ENCODE measurements at places on chromosomes 11 and 22.

- no peaks in the 10 kb centered on the region for H3K4me1 ChIP-seq
- no peaks in the 10 kb centered on the region for H3K36me3 ChIP-seq
- no peaks in the 10 kb centered on the region for H3K27me3 ChIP-seq
- H3K4me3 ChIP-seq = no peak overlapping the region
- H3K27ac ChIP-seq = no peak overlapping the region
These were observed 341.3 kb downstream of the AASDHPPT start for GRCh38 chr11:106418791-106419190.

DNA sequence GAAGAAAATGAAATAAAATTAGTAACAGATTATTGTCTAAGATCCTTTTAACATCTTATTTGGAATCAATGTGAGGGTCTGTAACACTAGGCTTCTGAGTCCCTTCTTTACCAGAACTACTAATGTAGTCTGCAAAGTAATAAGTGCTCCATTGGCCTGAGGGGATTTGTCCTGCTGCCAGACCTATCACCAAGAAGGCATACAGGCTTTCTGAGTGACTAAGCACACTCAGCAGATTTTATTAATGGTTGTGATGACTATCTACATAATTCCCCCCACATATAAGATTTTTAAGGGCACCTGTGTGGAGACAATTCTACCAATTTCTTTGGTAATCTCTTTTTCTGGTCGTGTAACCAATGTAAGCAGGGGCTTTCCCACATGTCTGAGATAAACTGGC, 365.0 kb upstream of the FAT3 start:
- H3K27ac ChIP-seq = no peak overlapping the region
- peaks cover 3% of the 10 kb centered on the region for H3K36me3 ChIP-seq
- no peak overlapping the region for H3K4me3 ChIP-seq
- H3K4me1 ChIP-seq = no peaks in the 10 kb centered on the region
- no peaks in the 10 kb centered on the region for H3K27me3 ChIP-seq

- H3K27me3 ChIP-seq = no peaks in the 10 kb centered on the region
- H3K27ac ChIP-seq = no peak overlapping the region
- no peak for DNase-seq
- no peak overlapping the region for H3K4me3 ChIP-seq
These were observed 33.2 kb downstream of the RTN4R start for GRCh38 chr22:20234760-20235388.

GRCh38 chr22:24457894-24458420, 30.6 kb downstream of the ADORA2A start:
- peaks cover 5% of the 10 kb centered on the region for H3K4me1 ChIP-seq
- H3K27me3 ChIP-seq = no peaks in the 10 kb centered on the region
- DNase-seq = no peak
- H3K27ac ChIP-seq = no peak overlapping the region
- H3K4me3 ChIP-seq = no peak overlapping the region

DNA sequence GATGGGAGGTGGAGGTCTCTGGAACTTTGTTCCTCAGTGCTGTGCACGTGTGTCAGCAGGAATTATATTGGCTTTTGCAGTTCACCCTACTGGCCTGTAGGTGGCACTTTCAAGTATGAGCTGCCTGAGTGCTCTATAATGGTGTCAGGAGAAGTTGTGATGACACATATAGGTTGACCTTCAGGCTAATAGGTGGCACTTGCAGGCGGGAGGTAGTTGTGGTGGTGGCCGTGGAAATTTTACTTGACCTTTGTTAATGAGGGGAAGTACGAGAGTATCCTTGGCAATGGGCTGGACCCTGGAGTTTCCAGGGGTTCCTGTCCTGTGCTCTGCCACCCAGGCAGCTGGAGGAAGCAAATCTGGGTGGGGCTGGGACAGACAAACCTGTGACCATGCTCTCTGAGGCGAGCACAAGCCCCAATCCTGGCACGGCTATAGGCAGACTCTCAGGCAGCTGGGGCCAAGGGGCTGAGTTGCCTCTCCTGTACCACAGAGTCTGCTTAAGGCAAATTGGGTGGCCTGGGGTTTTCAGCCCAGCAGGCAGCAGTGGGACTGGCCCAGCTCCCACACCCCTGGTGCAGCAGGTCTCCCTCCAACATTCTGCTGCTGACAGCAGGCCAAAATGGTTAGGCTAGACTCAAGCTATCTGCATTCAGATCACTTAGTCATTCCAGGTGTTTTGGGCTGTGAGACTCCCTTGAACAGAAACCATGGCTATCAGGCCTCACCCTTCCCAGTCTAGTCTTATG, 147.5 kb upstream of the CTSC start:
- no peak for DNase-seq
- no peak overlapping the region for H3K4me3 ChIP-seq
- no peaks in the 10 kb centered on the region for H3K36me3 ChIP-seq
- peaks cover 7% of the 10 kb centered on the region for H3K4me1 ChIP-seq
- no peak overlapping the region for H3K27ac ChIP-seq

GRCh38 chr11:118005224-118006152, 19.3 kb downstream of the IL10RA start:
- no peaks in the 10 kb centered on the region for H3K27me3 ChIP-seq
- H3K36me3 ChIP-seq = peaks cover 24% of the 10 kb centered on the region
- peak overlapping the region; percentile 89 for H3K27ac ChIP-seq
- H3K4me3 ChIP-seq = peak overlapping the region; percentile 38

- H3K27ac ChIP-seq = no peak overlapping the region
- no peaks in the 10 kb centered on the region for H3K4me1 ChIP-seq
- peaks cover 18% of the 10 kb centered on the region for H3K27me3 ChIP-seq
- no peak overlapping the region for H3K4me3 ChIP-seq
- no peaks in the 10 kb centered on the region for H3K36me3 ChIP-seq
These were observed 118.4 kb downstream of the TEAD1 start for GRCh38 chr11:12792590-12792989.

GRCh38 chr22:44359496-44360110, 46.9 kb upstream of the SHISAL1 start:
- H3K27me3 ChIP-seq = peaks cover 55% of the 10 kb centered on the region
- H3K27ac ChIP-seq = no peak overlapping the region
- H3K4me3 ChIP-seq = no peak overlapping the region
- DNase-seq = no peak
- peaks cover 1% of the 10 kb centered on the region for H3K36me3 ChIP-seq

DNA sequence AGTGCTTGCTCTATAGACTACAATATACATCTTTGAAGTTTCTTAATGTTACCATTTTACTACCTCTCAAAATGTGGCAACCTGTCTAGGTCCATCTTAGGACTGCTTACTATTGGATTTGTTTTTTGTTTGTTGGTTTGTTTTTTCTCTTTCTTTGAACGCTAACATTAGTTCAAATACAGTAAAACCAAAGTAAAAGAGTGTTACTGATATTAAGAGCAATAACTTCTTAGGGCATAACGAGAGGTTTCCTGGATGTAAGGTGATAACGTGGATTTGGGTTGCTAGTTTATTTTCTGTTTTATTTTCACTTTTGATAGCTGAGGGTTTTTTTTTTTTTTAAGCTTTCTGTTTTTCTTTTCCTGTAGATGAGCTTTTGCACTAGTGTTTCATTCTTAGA, 43.6 kb downstream of the TMEM135 start:
- peaks cover 24% of the 10 kb centered on the region for H3K4me1 ChIP-seq
- peak overlapping the region; percentile 78 for H3K4me3 ChIP-seq
- peak overlapping the region; percentile 95 for H3K27ac ChIP-seq
- DNase-seq = no peak
- H3K36me3 ChIP-seq = peaks cover 8% of the 10 kb centered on the region
- H3K27me3 ChIP-seq = no peaks in the 10 kb centered on the region

GRCh38 chr11:75351791-75352587, 528 bp upstream of the ARRB1 start:
- DNase-seq = peak; percentile 34
- peaks cover 14% of the 10 kb centered on the region for H3K36me3 ChIP-seq
- H3K4me3 ChIP-seq = peak overlapping the region; percentile 86
- H3K27me3 ChIP-seq = peaks cover 9% of the 10 kb centered on the region
- H3K4me1 ChIP-seq = peaks cover 46% of the 10 kb centered on the region

DNA sequence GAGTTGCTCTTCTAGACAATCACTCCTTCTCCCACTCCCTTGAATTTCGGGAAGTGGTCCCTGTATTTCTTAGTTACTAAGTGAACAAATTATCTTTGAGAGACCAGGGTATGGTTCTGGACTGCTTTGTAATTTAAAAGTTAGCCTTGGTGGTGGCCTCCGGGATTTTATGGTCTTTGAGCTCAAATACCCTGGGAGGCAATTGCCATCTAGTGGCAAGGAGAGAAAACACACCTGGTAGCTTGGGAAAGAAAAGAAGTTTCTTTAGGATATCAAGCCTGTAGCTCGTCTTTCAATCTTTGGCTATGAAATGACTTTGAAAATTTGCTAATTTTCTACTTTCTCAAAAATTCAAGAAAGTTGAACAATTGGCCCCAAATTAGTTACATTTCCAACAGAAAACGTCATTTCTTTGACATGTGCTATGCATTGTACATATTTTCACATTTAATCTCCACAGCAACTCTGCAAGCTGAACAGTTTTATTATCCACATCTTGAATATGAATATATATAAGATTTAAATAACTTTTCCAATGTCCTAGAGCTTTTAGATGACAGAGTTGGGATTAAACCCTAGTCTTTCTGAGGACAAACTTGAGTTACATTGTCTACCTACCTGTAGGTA, 39.1 kb downstream of the MMP27 start:
- H3K4me1 ChIP-seq = no peaks in the 10 kb centered on the region
- no peak overlapping the region for H3K4me3 ChIP-seq
- no peak for DNase-seq
- H3K27me3 ChIP-seq = peaks cover 24% of the 10 kb centered on the region
- H3K27ac ChIP-seq = no peak overlapping the region
- H3K36me3 ChIP-seq = peaks cover 2% of the 10 kb centered on the region

DNA sequence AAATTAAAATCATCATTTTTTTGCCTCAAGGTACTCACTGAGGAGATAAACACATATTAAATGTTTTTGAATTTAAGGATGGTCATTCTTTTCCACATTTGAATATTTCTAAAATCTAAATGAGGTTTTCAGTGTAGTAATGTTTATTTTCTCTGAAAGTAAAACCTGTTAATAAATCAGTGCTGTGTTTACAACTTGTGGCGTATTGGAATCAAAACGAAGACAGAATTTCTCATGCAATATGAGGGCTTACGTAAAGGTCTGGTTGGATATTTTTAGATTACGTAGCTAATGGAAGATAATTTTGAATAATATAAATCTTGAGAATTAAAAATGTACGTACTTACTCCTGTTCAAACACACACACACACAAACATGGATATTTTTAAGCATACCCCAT, 106.8 kb upstream of the LUZP2 start:
- DNase-seq = no peak
- no peak overlapping the region for H3K27ac ChIP-seq
- H3K4me1 ChIP-seq = no peaks in the 10 kb centered on the region

GRCh38 chr11:12679471-12679870, 5.2 kb downstream of the TEAD1 start:
- DNase-seq = no peak
- H3K36me3 ChIP-seq = no peaks in the 10 kb centered on the region
- peaks cover 90% of the 10 kb centered on the region for H3K27me3 ChIP-seq
- H3K27ac ChIP-seq = no peak overlapping the region
- H3K4me1 ChIP-seq = no peaks in the 10 kb centered on the region
- no peak overlapping the region for H3K4me3 ChIP-seq

GRCh38 chr11:68330700-68331337, 18.4 kb downstream of the LRP5 start:
- no peak overlapping the region for H3K27ac ChIP-seq
- no peaks in the 10 kb centered on the region for H3K36me3 ChIP-seq
- no peaks in the 10 kb centered on the region for H3K27me3 ChIP-seq

DNA sequence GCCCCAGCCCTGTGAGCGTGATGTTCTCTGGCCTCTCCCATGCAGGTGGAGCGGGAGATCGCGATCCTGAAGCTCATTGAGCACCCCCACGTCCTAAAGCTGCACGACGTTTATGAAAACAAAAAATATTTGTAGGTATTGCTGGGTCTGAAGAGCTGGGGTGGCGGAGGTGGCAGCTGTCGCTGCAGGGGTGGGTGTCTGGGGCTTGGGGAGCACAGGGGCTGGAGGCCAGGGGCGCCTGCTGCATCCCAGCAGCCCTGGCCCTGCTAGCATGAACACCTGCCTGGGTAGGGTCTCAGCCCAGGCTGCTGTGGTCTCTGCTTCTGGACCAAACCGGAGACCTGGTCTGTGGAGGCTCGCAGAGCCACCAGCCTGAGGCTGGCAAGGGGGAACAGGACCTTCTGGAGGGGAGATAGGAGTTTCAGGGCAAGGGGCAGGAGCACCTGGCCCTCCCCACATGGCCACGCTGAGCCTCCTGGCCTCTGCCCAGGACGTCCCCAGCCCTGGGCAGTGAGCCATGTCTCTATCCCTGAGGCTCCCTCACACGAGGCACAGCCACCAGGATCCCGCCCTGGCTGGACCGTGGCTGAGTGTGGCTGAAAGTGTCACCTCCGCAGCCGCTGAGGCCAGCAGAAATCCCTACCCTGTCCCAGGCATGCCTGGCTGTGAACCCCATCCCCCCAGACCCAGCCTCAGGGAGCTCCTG, 48.2 kb downstream of the MOB2 start:
- peaks cover 3% of the 10 kb centered on the region for H3K36me3 ChIP-seq
- no peak overlapping the region for H3K4me3 ChIP-seq
- no peak for DNase-seq
- no peak overlapping the region for H3K27ac ChIP-seq
- H3K4me1 ChIP-seq = no peaks in the 10 kb centered on the region
- no peaks in the 10 kb centered on the region for H3K27me3 ChIP-seq

DNA sequence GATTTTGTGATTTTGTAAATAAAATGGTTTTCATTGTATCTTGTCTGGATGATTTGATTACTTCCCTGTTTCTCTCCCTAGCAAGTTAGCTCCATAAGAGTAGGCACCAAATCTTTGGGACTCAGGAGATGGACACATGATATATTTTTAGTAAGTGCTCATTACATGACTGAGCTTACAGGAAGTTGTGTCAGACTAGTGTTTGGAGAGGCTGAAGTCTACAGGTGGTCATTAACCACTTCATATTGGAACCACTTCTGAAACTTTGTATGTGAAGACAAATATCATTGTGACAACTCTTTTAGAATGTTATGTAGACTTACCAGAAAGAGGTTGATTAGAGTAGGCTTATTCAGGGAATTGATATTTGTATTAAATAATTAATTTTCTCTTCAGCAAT, 19.1 kb downstream of the ARHGAP42 start:
- no peaks in the 10 kb centered on the region for H3K36me3 ChIP-seq
- no peak overlapping the region for H3K27ac ChIP-seq
- no peaks in the 10 kb centered on the region for H3K27me3 ChIP-seq
- H3K4me1 ChIP-seq = no peaks in the 10 kb centered on the region
- DNase-seq = no peak

GRCh38 chr11:33651555-33651954, 49.1 kb downstream of the C11orf91 start:
- DNase-seq = no peak
- no peak overlapping the region for H3K27ac ChIP-seq
- H3K27me3 ChIP-seq = peaks cover 56% of the 10 kb centered on the region
- H3K4me1 ChIP-seq = no peaks in the 10 kb centered on the region

- H3K4me1 ChIP-seq = no peaks in the 10 kb centered on the region
- H3K4me3 ChIP-seq = no peak overlapping the region
- H3K36me3 ChIP-seq = no peaks in the 10 kb centered on the region
- H3K27me3 ChIP-seq = no peaks in the 10 kb centered on the region
- H3K27ac ChIP-seq = no peak overlapping the region
These were observed 3.0 kb downstream of the OR8D4 start for GRCh38 chr11:123904932-123905331.

DNA sequence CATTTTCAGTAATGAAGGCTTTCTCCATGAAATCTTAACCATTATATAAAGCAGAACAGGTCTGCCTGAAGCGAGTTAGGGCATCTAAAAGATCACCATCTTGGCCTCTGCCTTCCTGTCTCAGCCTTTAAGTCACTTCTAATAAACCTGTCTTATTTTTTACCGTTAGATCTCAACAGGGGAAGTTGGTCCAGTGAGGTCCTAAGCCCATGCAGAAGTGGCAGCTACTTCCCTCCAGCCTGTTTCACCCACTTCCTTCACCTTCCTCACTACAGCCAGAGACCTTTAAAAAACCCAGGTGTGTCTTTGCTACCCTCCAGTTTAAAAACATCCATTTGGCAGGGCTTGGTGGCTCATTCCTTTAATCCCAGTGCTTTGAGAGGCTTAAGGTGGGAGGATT, 14.1 kb upstream of the LIPT2 start:
- H3K36me3 ChIP-seq = no peaks in the 10 kb centered on the region
- H3K27me3 ChIP-seq = peaks cover 25% of the 10 kb centered on the region
- no peaks in the 10 kb centered on the region for H3K4me1 ChIP-seq

Measured in central memory CD8-positive, alpha-beta T cell (primary cell).